ENCODE measurements at places on chromosomes 5 and 9.

GRCh38 chr9:127121628-127122175 lies 733 bp downstream of the ANGPTL2 start:
- no peak for DNase-seq

- DNase-seq: no peak
Measured at GRCh38 chr9:99814359-99814758, 7.3 kb upstream of the NR4A3 start.

GRCh38 chr5:156540491-156540890 lies 213.5 kb downstream of the SGCD start:
- DNase-seq: no peak

GRCh38 chr5:85132269-85132668 lies 747.6 kb upstream of the EDIL3 start:
- DNase-seq: no peak

GRCh38 chr5:100464418-100464817 lies 70.8 kb upstream of the FAM174A start:
- no peak for DNase-seq

DNA sequence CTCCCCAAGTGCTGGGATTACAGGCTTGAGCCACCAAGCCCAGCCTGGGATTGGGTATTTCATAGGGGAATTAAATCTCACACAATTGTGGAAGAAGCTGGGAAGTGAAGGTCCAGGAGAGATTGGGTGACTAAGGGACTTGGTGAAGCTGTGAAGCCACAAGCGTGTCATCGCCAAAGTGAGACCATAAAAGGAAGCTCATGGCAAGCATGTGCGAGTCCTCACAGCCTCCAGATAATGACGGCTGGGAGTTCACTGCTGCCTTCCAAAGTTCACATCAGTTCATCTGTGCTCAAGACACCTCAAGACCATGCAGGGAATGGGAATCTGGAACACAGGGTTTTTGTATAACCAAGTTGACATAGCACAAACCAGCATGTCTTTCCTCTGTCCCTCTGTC lies 210.6 kb downstream of the MARCHF11 start:
- DNase-seq: no peak

GRCh38 chr5:78837836-78838235 lies 147.3 kb downstream of the ARSB start:
- no peak for DNase-seq

GRCh38 chr5:86360801-86361200 lies 256.9 kb upstream of the COX7C start:
- DNase-seq: no peak

DNA sequence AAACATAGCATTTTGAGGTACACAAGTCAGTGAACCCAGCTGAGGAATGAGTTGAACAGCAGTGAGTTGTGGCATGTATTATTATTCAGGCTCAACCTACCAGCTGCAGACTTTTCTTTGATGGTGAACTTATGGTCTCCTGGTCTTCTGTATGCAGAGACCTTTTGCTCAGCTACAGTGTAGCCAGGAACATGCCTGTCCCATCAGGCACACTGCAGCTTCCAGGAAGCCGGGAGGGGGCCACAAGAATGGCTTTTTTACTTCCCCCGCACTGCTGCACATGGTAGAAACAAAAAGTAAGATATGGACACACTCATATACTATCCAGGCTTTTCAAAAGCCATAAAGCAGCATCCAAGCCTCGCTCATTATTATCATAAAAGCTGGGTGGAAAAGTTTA lies 65.3 kb upstream of the PLPP1 start:
- no peak for DNase-seq

DNA sequence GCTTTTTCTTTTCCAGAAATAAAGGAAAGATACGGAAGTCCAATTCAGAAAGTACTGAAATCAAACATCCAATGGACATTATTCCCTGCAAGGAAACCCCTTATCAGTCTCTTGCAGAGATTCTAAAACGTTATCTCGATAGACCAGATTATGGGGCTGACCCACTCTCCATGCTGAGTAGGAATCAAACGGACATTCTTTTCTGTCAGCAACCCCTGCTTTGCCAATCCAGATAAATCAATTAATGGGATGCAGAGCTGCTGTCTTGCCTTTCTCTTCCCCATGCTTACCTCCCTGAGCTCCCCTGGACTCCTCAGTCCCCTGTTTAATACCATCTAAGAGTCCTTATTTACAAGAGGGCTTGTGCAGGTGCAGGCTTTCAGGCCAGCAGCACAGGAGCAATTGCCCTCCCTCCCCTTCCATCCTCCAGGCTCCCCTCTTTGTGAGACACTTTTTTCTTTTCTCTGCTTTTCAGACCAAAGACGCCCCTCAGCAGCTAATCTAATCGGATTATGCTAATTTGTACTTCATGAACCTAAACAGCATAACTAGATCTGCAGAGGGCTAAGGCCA lies 14.2 kb downstream of the TAL2 start:
- DNase-seq: no peak

GRCh38 chr9:128416432-128417019 lies 4.1 kb upstream of the CERCAM start:
- DNase-seq: no peak

- DNase-seq: no peak
Measured at GRCh38 chr5:144335561-144335960, 164.9 kb downstream of the KCTD16 start.

DNA sequence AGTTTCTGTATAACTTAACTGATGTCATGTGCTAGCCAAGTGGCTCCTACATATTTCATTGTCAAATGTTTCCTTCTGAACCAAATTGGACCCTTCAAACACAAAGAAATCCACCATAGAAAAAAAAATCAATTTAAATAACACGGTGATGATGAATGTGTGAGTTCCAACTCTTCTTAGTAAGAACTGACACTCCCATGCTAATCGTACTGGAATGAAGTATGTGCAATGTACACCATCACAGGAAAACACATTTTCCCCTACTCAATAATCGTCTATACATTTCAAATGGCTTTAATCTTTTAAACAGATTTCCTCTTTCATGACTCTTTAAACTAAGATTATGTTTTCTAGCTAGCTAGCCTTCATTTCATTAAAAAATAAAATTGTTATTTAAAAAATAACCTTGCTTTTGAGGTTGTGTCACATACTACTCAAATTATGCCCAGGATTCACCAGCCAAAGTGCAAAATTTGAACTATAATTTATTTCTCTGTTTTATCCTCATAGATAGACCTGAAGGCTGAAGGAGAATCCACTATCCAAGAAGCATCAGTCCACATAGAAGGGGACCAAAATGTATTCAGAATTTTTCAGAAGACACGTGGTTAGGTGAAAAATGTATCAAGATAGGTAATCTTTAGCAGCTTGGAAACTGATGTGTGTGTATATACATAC lies 131.0 kb upstream of the ITGA1 start:
- no peak for DNase-seq

GRCh38 chr5:39409033-39409432 lies 15.7 kb downstream of the DAB2 start:
- no peak for DNase-seq

- no peak for DNase-seq
Measured at GRCh38 chr5:117679046-117679445, 1104.4 kb upstream of the SEMA6A start.

DNA sequence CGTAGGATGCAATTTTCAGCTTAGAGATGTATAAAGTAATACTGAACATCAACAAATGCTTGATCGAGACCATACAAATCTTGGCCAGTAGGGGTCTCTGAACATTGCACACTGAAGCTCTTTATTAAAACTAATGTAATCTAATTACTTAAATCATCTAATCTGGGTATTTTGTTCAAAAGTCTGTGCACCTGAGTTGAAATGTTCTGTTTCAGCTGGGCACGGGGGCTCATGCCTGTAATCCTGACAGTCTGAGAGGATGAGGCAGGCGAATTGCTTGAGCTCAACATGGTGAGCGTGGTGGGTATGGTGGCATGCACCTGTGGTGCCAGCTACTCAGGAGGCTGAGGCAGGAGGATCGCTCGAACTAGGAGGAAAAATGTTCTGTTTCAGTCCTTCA lies 41.0 kb downstream of the ESM1 start:
- DNase-seq: no peak

GRCh38 chr5:98402130-98402529 lies 371.3 kb upstream of the RGMB start:
- DNase-seq: no peak

- DNase-seq: peak; percentile 57
Measured at GRCh38 chr5:160506006-160507004, 84.7 kb downstream of the PTTG1 start.

DNA sequence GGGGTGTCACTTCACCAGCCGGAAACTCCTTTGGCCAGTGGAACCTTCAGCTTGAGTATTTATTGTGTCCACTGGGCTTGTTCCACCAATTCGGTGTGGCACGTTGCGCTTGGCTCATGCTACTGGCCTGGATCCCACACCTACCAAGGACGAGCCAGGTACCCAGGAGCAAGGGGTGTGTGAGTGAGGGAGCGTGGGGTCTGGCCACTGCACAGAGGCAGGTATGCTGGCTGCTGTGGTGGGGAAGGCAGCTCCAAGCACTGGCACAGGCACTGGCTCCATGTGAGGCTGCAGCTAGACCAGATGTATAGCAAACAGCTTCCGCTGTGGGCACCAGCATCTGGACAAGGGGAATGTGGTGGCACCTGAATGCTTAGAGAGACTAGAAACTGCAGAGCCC lies 28.1 kb upstream of the CYLC2 start:
- no peak for DNase-seq

DNA sequence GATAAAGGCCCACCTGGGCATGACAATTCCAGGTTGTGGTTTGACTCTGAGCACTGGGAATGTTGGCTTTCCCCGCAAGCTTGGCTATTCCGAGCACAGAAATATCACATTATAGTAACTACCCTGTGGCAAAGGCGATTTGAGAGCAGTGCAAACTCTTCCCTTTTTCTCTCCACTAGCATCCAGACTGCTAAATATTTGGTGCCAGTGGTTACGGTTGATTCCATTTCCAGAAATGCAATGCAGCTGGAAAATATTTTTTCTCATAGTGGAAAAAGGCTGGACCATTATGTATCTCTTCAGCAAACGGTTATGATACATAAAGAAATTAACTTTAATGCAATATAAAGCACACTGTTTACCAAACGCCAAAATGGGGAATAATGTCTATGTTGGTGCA lies 158.0 kb downstream of the ENC1 start:
- DNase-seq: no peak

GRCh38 chr5:132526974-132527564 lies 16.3 kb downstream of the IL5 start:
- DNase-seq: no peak

DNA sequence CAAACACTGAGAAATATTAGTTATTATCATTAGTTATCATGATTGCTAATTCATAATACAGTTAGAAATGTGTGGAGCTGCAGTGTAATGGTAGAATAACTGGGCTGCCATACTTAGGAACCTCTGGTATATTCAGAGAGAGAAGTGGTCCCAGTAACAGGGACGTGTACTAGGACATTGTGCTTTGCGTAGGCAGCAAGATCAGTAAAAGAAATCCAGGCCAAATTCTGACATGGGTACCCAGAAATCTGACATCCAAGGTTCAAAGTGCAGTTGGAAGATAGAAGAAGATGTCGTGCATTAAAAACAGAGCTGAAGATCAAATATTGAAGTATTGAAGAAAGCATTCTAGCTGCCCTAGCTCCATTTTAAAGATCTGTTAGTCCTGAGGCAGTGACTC lies 1160.7 kb upstream of the DMAC1 start:
- no peak for DNase-seq

- DNase-seq: no peak
Measured at GRCh38 chr9:17723656-17724055, 144.8 kb downstream of the SH3GL2 start.

DNA sequence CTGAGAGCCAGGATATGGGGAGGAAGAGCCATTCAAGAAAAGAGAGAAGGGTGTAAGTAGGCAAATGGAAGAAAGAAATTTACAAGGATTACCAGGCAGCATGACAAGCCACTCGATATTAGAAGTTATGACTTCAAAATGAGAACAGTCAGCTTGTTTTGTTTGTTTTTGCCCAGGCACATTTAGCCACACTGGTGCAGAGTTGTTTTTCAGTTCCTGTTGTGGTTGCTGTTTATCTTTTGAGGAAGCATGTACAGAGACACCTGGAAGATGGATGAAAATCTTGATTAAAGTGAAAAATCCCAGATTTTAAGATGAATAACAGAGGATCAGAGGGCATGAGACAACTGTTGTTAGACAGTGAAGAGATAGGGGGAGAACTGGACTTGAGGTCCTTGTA lies 199.1 kb downstream of the MTRR start:
- DNase-seq: no peak

DNA sequence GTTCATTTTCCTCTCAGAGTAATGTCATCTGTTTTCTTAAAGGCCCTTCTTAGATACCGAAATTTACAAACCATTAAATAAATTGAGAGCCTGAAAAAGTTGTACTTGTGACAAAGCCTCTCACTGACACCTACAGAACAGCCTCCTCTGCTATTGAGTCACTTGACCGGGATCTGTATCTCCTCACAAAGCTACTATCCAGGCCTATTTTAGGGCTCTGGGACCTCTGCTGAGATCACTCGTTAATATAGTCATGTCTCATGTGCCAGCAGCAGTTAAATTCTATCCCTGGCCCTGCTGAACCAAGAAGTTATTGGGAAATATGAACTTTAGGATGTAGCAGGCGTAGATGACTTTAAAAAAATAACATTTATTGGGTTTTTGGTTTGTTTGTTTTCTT lies 31.1 kb downstream of the FBXO38 start:
- DNase-seq: no peak

GRCh38 chr5:34826347-34826746 lies 12.6 kb upstream of the TTC23L start:
- no peak for DNase-seq
